ENCODE measurements at places on chromosomes 12 and 14.

DNA sequence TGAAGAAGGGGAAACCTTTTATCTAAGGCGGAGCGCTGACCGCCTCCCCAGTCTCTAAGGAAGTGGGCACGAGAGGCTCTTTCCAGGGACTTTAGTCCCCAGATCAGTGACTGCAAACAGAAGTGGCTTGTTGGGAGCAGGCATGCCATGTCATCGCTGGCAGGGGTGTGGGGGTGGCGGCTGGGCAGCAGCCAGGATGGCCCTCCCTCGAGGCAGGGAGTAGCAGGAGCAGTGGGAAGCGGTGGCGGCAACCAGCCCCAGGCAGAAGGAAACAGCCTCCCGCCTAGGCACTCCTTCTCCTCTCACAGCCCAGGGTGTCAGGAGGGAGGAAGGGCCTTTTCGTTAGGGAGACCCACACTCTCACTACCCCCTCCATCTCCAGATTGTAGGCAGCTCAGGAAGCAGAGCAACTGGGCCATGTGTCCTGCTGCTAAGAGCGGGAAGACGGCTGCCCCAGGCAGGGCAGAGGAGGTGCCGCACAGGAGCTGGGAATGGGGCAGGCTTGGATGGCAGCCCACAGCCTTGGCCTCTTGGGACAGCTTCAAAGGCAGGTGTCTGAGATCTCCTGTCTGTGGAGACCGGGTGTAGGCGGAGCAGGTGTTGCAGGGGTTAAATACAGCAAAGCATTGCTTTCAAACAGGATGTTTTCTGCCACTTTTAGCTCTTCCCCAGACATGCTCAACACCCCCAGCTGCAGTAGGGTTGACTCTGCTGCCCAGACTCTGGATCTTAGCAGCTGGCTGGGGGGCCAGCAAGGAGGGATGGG lies 21.8 kb downstream of the VDR start:
- DNase-seq, result no peak

GRCh38 chr12:256958-257357 lies 5.7 kb downstream of the SLC6A13 start:
- no peak for DNase-seq

DNA sequence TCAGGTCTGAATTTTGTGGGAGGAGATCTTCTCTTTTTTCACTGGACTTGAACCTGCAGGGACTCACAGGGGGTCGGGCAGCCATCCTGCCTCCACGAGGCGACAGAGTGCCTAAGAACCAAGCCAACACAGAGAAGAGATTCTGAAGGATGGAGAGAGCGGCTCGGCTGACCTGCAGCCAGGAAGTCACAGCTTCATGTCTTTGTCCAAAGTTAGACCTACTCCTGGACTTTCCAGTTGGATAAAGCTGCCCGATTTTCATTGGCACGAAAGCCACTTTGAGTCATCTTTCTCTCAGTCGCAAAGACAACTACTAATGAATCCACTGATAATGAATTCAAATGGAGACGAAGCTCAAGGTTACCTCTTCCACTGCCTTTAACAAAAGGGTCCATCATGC lies 106.8 kb downstream of the FOXN3 start:
- no peak for DNase-seq

- DNase-seq, result no peak
Observed at GRCh38 chr14:49992901-49993339, 100.0 kb downstream of the ARF6 start.

GRCh38 chr14:57732463-57733285 lies 133.2 kb downstream of the SLC35F4 start:
- peak; percentile 57 for DNase-seq

DNA sequence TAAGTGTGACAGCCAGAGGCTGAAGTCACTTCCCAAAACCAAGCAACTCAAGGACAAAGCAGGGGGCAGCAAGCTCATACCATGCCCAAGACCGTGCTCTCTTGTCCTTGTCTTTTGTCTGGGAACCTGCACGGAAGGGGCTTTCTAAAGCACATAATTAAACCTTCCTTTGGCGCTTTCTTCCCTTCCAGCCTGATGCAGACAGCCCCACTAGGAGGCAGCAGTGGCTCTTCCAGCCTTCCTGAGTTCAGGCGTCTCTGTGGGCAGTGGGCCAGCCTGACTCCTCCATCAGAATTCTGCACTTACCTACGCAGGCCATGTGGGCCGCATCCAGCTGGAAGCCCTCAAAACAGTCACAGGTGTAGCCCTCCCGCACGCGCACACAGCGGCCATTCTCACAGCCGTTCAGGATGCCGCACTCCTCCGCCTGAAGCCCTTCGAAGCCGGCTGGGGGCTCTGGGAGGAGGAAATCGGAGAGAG lies 7.6 kb downstream of the ISCA2 start:
- peak; percentile 91 for DNase-seq

DNA sequence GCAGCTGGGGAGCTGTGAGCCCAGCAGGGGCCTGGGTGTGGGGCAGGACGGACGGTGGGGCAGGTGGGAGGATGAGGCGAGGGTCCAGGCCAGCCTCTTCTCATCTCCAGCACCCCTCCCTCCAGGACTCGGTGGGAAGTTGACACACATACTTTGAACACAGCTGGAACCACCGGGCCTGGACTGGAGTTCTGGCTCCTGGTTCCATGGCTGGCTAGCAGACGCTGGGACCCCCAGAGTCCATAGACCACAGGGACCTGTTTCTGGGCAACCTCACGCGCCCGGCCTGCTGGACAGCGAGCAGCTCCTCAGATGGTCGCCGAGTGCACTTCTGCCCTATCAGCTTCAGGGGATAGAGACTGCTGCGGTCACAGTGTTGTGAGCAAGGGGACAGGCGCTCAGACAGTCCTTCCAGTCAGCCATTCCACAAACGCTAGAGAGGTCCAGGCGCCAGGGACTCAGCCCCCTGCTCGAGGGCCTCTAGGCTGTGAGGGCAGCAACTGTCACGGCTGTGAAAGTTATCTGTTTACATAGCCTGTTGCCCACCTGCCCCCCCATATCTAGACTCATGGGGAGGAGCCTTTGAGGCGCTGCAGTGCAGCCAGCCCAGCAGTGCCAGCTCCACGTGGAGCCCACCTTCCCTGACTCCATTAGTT lies 25.2 kb downstream of the TCHP start:
- peak; percentile 41 for DNase-seq

GRCh38 chr14:46399049-46399448 lies 252.5 kb downstream of the RPL10L start:
- DNase-seq, result no peak

GRCh38 chr14:24979725-24980239 lies 70.2 kb downstream of the STXBP6 start:
- no peak for DNase-seq

DNA sequence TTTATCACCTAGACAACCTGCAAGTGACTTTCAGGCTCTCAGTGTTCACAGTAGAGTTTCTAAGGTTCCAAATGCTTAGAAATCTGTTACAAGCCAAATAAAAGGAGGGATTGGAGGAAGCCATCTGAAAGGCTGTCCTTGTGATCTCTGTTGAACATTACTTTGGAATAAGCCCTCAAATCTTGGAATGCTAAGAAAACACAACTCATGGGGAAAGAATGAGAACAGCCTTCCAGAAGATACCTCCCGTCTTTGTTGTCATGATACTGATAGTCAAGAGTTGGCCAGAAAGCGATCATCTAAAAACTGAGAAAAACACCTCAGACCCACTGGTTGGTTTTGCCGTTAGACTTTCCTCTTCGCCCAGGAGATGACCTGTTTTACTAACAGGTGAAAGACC lies 44.4 kb upstream of the KCNK13 start:
- DNase-seq, result no peak

DNA sequence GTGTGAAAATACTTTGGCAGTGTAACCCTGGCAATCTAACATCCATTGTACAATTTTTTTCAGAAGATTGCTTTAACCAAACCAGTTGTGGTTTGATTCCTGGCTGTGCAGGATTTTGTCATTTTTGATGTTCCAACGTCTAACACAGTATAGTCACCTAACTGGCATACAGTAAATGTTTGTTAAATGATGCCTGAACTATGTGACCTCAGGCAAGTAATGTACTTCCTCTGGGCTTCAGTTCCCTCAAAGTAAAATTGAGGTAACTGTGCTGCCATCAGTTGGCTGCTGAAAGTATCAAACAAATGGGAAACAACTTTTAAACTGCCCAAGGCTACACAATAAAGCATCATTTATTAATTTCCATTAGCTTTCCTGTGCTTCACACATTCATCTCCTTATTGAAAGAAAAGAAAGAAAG lies 4.3 kb downstream of the TM7SF3 start:
- DNase-seq, result no peak

- DNase-seq, result no peak
Observed at GRCh38 chr12:26721800-26722199, 111.2 kb downstream of the ITPR2 start.

- DNase-seq, result no peak
Observed at GRCh38 chr12:92736605-92737004, 33.8 kb downstream of the PLEKHG7 start.
